Fibroblast of lung (primary cell): ENCODE measurements at places on chromosomes 4 and X.

DNA sequence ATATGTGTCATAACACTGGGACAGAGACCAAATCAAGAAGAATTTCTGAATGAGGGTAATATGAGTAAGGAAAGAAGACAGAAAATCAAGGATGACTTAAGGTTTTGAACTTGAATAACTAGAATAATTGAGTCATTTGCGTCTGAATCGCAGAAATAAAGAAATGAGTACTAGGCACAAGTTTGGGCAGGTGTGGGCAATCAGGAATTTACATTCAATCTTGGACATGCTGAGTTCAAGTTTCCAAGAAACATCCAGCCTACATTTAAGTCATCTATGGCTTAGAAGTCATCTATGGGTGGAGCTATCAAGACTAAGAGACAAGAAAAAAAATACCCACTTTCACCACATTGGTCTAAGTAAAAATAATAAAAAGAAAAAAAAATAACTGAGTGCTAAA is 30.4 kb upstream of the WDR44 start:
- no peaks in the 10 kb centered on the region for H3K4me1 ChIP-seq
- DNase-seq, result no peak
- no peaks in the 10 kb centered on the region for H3K36me3 ChIP-seq
- H3K4me3 ChIP-seq, result no peak overlapping the region
- H3K27ac ChIP-seq, result no peak overlapping the region

GRCh38 chr4:73988061-73988460 is at the start of gene PPBP:
Gene PPBP (minus strand): TSS chr4:73988190. CDS start chr4:73988103, 87 bp downstream.
- H3K4me1 ChIP-seq, result no peaks in the 10 kb centered on the region
- no peak within 1 kb of the TSS for H3K4me3 ChIP-seq
- H3K27me3 ChIP-seq, result no peaks in the 10 kb centered on the region
- no peak for DNase-seq
- no peak within 1 kb of the TSS for H3K27ac ChIP-seq
- H3K36me3 ChIP-seq, result no peaks in the 10 kb centered on the region

DNA sequence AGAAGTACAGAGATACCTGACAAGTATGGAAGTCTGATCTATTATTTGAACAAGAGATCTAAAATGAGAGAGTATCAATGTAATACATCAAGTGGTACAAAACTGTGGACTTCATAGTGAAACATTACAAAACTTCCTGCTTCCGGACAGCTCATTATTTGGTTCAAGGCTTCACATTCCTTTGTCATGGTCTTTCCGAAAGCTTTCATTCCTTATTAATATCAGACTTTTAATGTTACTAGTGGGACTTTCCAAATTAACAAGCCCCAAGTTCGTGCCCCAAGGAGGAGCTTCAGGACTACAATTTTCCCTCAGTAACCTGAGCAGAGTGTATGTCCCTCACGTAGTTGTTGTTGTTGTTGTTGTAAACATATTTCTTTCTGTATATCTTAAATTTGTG is 1.2 kb downstream of the CHIC2 start:
- DNase-seq, result peak; percentile 40
- H3K4me3 ChIP-seq, result peak overlapping the region; percentile 95
- no peaks in the 10 kb centered on the region for H3K27me3 ChIP-seq
- H3K36me3 ChIP-seq, result no peaks in the 10 kb centered on the region
- H3K27ac ChIP-seq, result peak overlapping the region; percentile 96

DNA sequence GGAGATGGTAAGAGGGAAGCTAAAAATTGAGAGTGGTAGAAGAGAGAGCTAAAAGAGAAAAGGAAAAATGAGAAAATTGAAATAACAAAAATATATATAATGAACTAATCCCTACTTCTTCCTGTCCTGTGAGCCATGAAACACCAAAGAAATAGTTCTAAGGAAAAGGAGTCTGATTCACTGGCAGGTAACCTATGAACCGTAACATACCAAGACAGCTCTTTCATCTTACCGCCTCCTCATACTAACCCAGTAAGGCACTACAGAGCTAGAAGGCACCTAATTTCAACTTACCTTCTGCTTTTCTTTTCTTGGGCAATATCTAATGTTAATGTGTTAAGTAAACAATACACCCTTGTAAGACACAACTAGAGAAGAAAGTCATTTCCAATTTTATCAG is 297.7 kb upstream of the DIAPH2 start:
- no peaks in the 10 kb centered on the region for H3K36me3 ChIP-seq
- DNase-seq, result no peak
- no peak overlapping the region for H3K4me3 ChIP-seq
- no peak overlapping the region for H3K27ac ChIP-seq

GRCh38 chr4:165454426-165454825 is 75.6 kb downstream of the CPE start:
- H3K4me1 ChIP-seq, result no peaks in the 10 kb centered on the region
- DNase-seq, result no peak
- no peaks in the 10 kb centered on the region for H3K36me3 ChIP-seq

DNA sequence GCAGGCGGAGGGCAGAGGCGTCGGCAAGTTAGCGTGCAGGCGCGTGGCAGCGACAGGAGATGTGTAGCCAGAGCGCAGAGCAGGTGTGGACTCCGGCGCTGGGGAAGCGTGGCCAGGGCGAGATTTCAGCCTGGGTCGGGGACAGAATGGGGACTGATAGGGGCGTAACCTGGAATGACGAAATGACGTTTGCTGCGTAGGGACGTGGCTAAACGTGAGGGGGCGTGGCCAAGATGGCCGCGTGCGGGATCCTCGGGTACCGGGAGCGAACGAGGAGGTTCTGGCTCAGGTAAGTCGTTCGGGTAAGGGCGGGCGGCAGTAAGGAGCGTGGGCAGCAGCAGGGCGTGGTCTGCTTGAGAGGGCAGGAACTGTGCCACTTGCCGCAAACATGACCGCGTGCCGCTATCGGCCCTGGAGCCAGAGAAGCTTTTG is 10.9 kb upstream of the CLTRN start:
- no peaks in the 10 kb centered on the region for H3K27me3 ChIP-seq
- no peaks in the 10 kb centered on the region for H3K4me1 ChIP-seq
- peak overlapping the region; percentile 91 for H3K4me3 ChIP-seq
- peak overlapping the region; percentile 99 for H3K27ac ChIP-seq
- no peaks in the 10 kb centered on the region for H3K36me3 ChIP-seq

DNA sequence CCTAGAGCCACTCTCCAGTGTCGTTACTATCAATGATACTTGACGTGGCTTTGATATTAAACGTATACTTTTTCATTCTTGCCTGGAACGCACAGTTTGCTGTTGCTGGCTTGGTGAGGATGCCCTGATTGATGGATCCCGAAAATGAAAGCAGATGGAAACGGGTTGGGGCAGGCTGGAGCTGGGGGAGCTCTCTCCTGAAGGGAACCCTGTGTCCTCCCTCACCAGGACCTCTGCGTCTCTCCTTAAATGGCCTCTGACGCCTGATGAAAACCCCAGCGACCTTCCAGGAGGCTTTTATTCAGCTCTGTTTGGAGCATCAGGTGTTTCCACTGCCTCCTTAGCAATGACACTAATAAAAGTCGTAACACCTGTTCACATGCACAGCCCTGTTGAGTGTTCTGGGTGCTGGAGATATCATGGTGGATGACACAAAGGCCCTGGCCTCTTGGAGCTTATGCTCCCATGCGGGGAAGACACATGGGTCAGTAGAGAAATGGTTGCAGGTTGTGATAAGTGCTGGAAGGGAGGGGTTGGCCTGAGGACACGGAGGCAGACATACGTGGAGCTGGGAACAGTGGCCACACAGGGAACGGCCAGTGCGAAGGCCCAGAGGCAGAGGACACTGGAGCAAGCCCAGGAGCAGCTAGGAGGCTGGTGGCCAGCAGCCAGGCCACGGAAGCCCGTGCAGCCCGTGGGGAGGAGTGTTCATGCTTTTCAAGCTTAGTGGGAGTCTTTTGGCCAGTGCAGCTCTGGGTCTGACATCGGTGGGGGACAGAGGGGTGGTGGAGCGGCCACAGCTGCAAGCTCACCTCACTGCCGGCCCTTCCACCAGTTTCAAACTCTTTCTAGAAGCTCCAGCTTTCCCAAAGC is 7.5 kb downstream of the MSANTD1 start:
- no peak overlapping the region for H3K27ac ChIP-seq
- no peaks in the 10 kb centered on the region for H3K36me3 ChIP-seq

- no peaks in the 10 kb centered on the region for H3K36me3 ChIP-seq
- H3K4me1 ChIP-seq, result peaks cover 37% of the 10 kb centered on the region
- no peak overlapping the region for H3K4me3 ChIP-seq
- H3K27ac ChIP-seq, result peak overlapping the region; percentile 85
- peak; percentile 75 for DNase-seq
- no peaks in the 10 kb centered on the region for H3K27me3 ChIP-seq
Measured at GRCh38 chr4:150236626-150237025, 158.4 kb downstream of the DCLK2 start.
